ENCODE measurements at places on chromosomes 5 and 9.
A peak's percentile ranks its signal among the peaks of the same experiment; 100 is the strongest.

- no peak for DNase-seq
Measured at GRCh38 chr9:128124873-128125579, 2.5 kb downstream of the PTGES2 start.

- peak; percentile 72 for DNase-seq
Measured at GRCh38 chr5:132369474-132370180, at the start of gene SLC22A5. TSS of gene SLC22A5 (plus strand) at chr5:132369710. CDS start at chr5:132369973, 263 bp downstream.

- no peak for DNase-seq
Measured at GRCh38 chr5:53362521-53362941, 117.9 kb upstream of the FST start.

DNA sequence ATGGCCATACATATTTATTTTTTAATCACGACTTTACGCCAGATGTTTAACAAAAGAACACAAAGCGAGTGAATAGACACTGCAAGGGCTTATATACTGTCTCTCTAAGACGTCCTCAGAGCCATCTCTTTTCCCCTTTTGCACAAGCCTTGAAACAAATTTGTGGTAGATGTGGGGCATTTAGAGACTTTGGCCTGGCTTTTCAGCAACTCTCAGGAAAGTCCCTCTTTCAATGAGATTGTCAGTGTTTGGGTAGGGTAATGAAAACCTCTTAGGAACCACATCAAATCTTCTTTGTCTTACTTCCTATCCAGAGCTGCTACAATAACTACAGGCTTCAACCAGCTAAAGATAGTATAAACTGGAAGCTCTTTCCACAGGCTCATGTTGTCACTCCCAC lies 380.0 kb downstream of the ANXA1 start:
- no peak for DNase-seq

- no peak for DNase-seq
Measured at GRCh38 chr9:108543251-108543778, 312.5 kb downstream of the ACTL7B start.

DNA sequence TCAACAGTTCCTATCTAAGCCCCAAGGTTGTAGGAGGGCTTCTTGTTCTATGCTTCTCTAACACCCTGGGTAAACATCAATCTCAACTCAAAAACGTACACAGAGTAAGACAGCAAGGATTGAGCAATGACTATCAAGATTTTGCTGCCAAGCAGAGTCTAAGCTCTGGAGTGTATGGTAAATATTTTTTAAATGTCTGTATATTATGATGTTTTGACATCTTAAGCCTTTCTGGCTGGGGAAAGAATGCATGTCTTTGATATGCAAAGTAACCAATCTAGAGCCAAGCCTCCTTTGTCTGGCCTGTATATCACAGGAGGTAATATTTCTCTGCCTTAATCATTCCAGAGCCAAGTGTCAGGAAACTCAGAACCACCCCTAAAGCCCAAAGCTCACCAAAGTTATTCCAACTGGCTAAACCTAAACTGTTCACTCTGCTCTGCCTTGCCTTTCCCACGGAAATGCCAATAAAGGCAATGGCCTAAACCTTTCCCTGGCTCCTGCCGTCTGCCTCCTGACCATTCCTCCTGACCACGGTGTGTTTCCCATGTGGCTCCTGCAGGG lies 45.2 kb downstream of the YIPF5 start:
- DNase-seq, result no peak

DNA sequence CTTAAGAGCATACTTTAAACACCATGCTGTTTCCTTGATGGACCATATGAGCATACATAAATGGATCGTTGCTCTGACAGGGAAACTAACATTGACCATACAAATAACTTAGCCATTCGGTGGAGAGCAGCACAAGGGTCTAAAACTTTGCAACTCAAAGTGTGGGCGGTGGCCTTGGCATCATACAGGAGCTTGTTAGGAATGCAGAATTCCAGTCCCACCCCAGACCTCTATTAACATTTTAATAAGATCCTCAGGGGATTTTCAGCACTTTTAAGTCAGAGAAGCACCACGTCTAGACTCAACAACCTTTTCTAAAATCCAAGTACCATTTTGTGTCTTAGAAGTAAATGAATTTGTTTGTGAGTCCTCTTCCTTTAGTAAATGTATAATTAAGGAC lies 260.9 kb downstream of the EBF1 start:
- DNase-seq, result no peak

GRCh38 chr5:37667846-37668245 lies 172.0 kb downstream of the GDNF start:
- DNase-seq, result no peak

- DNase-seq, result peak; percentile 66
Measured at GRCh38 chr5:157602505-157602904, 26.9 kb upstream of the ADAM19 start.

DNA sequence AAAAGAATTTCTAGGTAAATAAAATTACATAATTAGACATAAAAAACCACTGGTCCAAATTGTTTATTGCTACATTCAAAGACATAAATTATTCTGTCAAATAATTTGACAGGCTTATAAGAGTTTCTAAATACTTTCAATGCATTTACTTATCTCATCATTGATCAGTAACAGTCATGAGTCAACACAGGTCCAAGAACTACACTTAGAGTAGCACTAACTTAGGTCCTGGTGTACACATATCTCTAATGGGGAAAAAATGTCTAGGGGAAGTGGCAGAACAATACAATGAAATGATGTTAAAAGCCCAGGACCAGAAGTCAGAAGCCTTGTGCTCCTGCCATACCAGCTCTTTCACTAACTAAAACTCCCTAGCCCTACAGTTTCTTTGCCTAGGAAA lies 96.5 kb upstream of the SLCO6A1 start:
- no peak for DNase-seq

DNA sequence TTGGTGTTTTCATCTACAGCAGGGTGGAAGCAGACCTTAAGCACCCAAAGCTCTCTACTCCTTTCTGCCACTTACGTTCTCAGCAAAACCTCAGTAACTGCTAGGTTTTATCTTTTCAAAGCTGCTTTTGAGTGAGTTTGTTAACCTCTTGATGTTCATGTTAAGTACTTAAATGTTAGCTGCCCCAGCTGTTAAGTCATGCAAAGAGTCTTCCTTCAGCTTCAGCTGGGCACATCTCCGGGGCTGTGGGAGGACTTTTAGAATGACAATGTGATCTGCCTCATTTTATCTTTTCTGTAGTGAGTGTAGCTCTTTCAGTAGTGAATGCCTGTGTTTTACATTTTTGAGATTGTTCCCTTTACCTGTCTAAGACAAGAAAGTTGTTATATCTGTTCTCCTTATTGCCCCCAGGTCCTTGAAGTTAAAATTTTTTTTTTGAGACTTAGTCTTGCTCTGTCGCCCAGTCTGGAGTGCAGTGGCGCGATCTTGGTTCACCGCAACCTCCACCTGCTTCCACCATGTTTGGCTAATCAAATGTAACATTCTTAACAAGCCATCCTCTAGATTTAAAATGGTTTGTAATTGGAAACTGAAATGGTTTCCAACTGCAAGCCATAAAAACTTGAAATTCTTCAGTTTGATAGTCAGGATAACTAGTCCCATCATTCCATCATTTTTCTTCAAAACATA lies 19.6 kb downstream of the KDM4C start:
- DNase-seq, result no peak

DNA sequence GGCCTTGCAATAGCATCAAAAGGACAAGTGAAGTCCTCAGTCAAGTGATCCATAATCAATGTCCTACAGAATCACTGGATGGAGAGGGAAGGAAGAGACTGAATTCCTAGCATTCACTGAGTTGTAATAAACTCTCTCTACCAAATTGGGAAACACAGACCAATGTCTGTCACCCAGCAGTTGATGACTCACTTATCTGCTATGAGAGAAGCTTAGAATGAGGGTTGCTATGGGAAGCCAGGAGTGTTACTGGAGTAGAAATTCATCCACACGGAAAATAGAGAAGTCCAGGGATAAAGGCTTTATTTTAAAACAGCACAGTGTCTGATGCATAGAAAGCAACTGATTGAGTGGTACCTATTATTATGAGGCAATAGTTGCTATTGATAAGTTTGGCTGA lies 407.4 kb downstream of the BRINP1 start:
- DNase-seq, result no peak

DNA sequence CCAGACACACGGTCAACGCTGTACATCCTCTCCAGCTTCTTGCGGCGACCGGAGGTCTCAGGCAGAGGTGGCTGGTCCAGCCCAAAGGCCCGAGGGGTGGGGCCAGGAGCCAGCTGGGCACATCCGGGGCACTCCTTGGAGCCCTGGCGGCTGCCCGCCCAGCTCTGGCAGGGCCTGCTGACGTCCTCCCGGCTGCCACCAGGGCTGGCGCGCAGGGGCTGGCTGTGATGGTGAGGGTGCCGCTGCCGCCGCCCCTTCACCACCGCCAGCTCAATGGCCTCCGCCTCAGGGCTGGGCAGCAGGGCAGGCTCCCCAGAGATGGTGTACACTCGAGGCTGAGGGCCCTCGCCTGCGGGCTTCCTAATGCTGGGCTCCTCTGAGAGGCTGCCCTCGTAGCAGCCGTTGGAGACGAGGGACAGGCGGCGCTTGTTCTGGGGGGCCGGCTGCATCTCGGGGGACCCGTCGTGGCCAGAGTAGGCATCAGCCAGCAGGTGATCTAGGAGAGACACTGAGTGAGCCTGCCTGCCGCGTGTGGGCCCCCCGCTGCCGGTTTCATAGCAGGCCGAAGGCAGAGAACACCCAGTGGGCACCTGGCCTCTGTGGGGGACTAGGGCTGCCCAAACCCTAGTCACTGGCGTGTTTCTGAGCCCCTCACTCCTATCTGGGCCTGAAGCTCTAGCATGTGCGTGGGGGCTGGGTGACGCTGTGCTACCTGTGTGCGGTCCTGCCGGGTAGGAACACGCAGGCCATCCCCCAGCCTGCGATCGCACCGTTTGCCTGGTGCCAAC lies 1.5 kb downstream of the NSMF start:
- DNase-seq, result no peak

DNA sequence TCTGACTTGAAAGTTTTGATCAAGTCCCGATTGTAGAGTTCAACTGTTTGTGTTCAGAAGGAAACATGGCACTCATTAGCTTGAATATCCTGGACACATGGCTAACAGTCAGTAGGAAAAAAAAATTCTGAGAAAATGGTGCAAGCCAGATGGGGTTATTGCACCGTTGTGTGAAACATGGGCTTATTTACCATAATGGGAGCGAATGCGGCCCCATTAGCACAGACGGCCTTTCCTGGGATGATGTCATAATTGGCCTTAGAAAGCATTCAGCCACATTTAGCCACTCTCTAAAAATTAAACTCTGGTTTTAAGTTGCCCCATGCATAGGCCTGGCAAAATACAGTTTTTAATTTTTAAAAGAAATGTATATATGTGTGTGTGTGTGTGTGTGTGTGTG lies 112.1 kb downstream of the IRX2 start:
- DNase-seq, result no peak

DNA sequence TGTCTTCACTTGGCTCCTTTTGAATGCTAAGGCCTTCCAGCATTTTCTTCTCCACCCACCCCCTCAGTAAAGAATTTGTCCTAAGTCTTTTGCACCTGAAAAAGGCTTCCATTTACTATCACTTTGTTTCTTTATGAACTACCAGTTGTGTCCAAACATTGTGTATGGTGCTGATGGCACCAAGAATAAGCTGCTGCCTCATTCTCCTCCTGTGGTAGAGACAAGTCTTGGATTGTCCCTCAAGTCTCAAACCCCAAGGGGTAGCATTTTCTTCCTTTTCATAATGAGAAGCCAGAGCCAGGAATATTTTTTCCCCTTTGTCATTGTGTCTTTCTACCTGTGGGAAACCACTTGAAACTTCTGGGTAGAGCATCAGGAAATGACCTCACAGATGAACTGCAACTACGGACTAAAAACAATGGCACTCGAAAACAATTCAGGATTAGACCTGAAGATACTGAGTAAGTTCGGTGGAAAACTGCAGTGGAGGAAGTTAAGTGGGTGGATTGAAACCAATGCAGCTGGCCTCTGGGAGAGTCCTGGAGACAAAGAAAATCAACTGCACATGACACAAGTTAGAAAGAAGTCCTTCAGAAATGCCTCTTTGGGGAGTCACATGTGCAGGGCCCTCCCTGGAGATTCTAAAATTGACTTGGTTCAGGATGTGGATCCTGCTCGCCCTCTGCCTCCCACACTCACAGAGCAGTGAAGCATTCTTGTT lies 80.5 kb downstream of the SH3RF2 start:
- no peak for DNase-seq

DNA sequence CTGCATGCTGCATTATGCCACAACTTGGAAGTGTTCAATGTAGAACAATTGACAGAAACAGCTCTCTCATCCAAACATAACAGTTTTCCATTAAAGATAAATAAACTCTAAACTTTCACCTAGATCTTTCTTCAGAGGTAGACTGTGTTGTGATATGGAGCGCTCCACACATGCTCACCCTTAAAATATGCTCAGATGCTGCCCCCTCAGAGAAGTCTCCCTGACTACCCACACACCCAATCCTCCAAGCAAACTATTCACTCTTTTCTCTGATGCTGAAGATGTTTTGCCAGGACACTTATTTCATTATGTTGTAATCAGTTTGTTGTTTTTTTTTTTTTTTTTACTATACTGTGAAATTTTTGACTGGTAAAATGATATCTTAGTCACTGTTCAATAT lies 206.6 kb upstream of the RASA1 start:
- DNase-seq, result no peak

GRCh38 chr5:150227036-150227435 lies 37.2 kb downstream of the SLC6A7 start:
- DNase-seq, result no peak

GRCh38 chr5:170105642-170106611 lies at the start of gene FOXI1:
TSS of gene FOXI1 (plus strand) at chr5:170105897. CDS start at chr5:170105958, 61 bp downstream.
- no peak for DNase-seq

- no peak for DNase-seq
Measured at GRCh38 chr5:33516421-33516820, 75.7 kb downstream of the TARS1 start.

Data from stimulated activated naive B cell treated with anti-CD40 and anti-IgM and Interleukin-4, amounts not matched to agents 10 μg/mL and 1 μg/mL and 100 μg/mL, for 72 hours (primary cell).